Activated effector memory CD4-positive, alpha-beta T cell treated with anti-CD3 and anti-CD28 coated beads, Interleukin-2, amount 50 U/mL, for 16 hours (primary cell): ENCODE measurements at places on chromosomes 5 and 9.

GRCh38 chr9:121768416-121769015, 117.1 kb downstream of the DAB2IP start:
- DNase-seq: no peak

GRCh38 chr9:33921967-33922895, 105.3 kb downstream of the UBE2R2 start:
- DNase-seq: peak; percentile 69

- DNase-seq: no peak
Observed at GRCh38 chr9:101472891-101473290, 37.3 kb upstream of the ALDOB start.

GRCh38 chr5:170254056-170254455, 21.3 kb downstream of the C5orf58 start:
- peak; percentile 87 for DNase-seq

- no peak for DNase-seq
Observed at GRCh38 chr5:66617991-66618768, 22.0 kb downstream of the MAST4 start.

GRCh38 chr5:175895686-175896102, 24.3 kb downstream of the CPLX2 start:
- peak; percentile 78 for DNase-seq

GRCh38 chr5:90641528-90641927, 82.9 kb downstream of the ADGRV1 start:
- no peak for DNase-seq

GRCh38 chr5:151154931-151155774, 2.4 kb downstream of the ANXA6 start:
- peak; percentile 88 for DNase-seq

DNA sequence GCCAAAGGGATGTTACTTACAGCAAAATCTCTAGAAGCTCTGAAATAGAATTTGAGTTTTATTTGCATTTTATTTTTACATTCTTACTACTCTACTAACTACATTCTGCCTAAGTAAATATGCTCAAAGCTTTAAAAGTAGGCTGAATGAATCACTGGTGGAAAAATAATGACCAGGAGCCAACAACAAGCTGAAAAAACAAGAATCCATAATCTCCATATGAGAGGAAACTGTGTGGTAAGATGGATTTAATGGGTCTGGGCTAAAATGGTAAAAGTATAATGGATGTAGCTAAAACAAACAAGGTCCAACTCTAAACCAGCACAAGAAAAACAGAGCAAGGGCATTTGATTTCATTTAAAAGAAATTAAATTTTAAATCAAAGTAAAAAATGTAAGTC, 525.8 kb upstream of the FTMT start:
- DNase-seq: no peak

DNA sequence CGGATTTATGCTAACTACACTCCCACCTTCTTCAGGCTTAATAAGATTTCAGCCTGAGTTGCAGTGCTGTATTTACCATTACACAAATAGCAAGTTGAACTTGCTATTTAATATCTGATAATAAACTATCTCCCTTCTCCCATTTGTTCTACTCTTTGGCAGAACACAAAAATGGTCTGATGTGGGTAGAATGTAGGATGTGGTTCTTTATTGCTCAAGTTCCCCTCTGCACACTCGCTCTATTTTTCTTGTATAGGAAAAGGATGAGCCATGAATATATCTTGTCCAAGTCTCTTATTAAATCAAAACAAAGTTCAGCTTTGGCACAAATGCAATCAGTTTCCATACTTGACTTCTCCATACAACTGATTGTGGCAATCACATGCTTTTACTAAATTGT, 37.2 kb upstream of the KIF2A start:
- DNase-seq: no peak

DNA sequence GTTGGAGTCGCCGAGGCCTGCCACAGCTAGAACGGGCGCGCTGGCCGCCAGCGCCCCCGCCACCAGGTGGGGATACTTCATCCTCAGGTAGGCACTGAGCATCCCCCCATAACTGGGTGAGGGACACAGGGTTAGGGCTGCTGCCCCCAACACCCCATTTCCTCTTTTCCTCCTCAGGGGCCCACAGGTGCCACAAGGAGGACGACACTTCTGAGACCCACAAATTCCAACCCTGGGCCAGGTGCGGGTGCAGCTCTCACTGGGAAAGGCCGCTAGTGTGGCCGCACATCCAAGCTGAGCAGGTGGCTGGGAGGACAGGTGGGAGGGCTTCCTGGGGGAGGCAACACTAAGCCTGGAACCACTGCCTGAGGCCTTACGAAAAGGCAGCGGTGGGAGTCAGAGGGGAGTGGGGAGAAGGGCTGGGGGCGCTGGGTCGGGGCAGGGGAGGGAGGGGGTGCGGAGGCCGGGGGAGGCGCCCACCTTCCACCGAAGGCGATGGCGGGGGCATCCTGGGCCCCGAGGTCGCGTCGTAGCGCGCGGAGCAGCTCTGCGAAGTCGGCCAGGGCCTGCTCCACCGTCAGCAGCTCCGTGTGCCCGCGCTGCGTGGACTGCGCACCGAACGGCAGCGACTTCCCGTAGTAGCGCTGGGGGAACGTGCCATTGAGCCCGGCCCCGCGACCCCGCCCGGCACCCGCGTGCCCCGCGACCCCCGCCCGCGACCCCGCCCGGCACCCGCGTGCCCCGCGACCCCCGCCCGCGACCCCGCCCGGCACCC, 961 bp downstream of the DPP7 start:
- DNase-seq: peak; percentile 74

GRCh38 chr9:123376218-123377071, 20.4 kb downstream of the CRB2 start:
- DNase-seq: no peak
